Activated CD4-positive, CD25-positive, alpha-beta regulatory T cell treated with anti-CD3 and anti-CD28 coated beads, Interleukin-2, amount 50 U/mL, for 24 hours (primary cell): ENCODE measurements at places on chromosomes 3 and 15.

DNA sequence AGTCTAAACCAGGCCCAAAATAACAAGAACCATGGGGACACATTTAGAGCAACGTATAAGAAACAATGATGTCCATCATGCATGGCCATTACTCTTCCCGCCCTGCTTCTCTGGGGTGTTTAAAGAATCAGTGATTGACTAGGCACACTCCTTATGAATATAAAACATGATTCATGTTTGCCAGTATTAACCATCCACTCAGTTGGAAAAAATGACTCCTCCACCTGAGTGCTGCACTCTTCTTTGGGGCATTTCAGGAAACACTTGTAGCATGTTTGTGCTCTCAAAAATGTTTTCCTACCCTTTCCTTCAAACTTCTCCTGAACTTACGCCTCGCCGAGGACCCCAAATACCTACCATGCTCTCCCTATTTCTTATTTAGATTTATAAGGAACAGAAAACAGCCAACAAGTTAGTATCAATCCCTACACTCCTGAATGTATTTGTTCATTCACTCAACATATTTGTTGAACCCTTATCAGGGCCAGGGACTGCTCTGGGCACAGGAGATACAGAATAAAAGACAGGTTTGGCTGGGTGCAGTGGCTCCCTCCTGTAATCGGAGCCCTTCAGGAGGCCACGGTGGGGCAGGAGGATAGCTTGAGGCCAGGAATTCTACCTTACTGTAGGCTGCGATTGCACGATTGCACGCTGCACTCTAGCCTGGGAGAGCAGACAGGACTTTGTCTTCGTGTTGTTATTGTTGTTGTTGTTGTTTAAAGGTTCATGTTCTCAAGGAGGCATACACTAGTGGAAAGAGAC is 137.0 kb downstream of the TMCO5A start:
- no peak for ATAC-seq

- no peak for ATAC-seq
Observed at GRCh38 chr3:135655328-135655727, 310.2 kb upstream of the PPP2R3A start.

DNA sequence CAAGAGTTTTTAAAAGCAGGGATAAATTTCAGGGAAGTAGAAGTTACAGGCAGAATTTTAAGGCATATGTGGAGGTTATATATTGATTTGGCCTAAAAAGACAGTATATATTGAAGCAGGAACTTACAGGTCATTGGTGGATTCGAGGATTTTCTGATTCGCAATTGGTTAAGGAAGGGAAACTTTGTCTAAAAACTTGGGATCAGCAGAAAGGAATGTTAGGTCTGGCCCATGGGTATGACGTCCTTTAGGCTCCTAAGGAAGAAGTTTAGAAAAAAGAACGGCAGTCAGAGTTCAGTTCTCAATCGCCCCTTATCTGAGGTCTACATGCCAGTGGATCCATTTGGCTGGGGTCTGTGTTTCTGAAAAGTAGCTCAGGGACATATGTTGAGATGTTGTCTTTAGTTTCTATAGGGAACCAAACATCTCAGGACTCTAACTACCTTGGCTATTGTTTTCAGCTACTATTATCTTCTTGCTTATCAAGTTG is 33.2 kb upstream of the ACP3 start:
- ATAC-seq: no peak

DNA sequence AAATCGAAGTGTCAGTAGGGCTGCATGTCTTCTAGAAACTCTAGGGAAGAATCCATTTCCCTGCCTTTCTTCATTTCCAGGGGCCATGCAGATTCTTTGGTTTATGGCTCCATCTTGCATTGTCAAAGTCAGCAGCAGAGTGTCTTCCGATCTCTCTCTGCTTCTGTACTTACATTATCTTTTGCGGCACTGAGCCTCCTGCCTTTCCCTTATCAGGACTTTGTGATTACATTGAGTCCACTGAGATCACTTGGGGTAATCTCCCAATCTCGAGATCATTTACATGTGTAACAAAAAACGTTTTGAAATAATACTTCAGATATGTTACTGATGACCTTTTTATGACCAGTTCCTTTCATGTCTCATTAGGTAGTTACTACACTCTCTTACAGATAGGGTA is 695.9 kb downstream of the NSUN3 start:
- ATAC-seq: no peak

- ATAC-seq: no peak
Observed at GRCh38 chr3:119236756-119237155, 3.9 kb downstream of the B4GALT4 start.
